Endothelial cell (in vitro differentiated cells): ENCODE measurements at places on chromosomes 6 and 20.

DNA sequence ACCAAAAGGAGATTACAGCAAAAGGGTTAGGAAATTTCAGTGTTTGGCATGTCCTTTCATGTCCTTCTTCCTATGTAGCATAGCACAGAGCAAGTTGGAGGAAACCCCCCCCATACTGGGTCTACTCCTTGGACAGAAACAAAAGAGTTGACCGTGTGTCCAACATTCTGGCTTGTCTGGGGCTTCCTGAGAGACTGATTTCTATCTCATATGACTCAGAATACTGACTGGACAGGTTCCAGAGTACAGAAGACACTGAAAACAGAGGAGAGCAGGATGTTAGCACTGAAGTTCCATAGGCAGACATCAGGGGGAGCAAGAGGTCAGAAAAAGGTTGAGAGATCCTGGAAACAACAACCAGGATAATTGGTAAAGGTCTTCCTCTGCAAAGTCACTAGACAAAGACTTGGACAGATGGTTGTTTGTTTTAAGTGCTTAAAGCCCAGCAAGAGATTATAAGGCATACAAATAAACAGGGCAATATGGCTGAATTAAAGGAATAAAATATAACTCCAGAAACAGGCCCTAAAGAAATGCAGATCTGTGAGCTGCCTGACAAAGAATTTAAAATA is 48.4 kb downstream of the USP49 start:
- peak; percentile 79 for DNase-seq

GRCh38 chr20:48760403-48760983 is 67.3 kb downstream of the PREX1 start:
- DNase-seq: no peak

DNA sequence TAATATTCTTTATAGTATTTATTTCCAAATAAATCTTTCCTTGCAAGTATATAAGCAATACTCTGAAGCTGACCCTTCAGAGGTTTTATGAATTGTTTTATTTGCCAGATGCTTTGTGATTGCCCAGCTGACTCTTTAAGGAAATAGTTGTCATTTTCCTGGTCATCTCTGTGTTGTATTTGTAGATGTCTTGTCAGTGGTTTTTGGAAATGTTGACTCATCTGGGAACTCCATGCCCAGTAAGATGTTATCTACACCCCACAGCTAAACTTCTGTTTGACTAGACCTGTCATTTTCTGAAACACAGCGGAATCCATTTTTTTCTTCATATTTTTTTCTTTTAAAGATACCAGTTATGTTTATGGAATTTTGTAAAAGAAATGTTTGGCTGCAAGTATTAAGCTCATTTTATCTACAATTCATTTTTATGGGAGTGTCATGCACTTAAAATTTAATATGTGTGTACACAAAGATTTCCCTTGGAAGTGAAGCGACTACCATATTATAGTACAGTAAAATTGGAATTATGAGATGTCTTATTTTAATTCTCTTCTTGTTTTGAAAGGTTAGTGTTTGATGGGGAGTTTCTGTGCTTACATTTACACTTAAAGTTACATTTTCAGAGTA is 491.0 kb downstream of the NKAIN2 start:
- no peak for DNase-seq

DNA sequence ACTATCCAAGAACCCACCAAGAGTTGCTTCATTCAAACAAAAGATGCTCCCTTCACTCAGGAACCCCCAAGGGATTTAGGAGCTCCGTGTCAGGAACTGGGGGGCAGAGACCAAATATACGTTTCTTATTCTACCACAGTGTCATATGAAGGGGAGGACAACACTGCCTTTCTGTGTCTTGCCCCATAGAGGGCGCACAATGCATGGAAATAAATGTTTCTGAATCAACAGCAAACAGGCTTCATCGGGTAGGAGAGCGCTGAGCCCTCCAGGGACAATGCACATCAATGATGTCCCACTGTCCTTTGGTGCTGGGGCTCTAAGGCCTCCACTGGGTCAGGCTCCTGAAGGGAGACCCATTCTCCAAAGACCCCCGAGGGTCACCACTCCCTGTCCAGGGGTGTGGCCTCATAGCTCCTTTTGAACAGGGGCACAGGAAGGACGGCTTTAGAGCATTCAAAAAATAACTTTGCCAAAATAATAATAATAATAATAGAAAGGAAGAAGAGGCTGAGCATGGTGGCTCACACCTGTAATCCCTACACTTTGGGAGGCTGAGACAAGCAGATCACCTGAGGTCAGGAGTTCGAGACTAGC is 31.1 kb downstream of the PLG start:
- DNase-seq: peak; percentile 48

- DNase-seq: no peak
Observed at GRCh38 chr20:3398681-3399252, 8.7 kb downstream of the DNAAF9 start.

GRCh38 chr20:47256668-47257236 is 99.7 kb downstream of the ZMYND8 start:
- no peak for DNase-seq

DNA sequence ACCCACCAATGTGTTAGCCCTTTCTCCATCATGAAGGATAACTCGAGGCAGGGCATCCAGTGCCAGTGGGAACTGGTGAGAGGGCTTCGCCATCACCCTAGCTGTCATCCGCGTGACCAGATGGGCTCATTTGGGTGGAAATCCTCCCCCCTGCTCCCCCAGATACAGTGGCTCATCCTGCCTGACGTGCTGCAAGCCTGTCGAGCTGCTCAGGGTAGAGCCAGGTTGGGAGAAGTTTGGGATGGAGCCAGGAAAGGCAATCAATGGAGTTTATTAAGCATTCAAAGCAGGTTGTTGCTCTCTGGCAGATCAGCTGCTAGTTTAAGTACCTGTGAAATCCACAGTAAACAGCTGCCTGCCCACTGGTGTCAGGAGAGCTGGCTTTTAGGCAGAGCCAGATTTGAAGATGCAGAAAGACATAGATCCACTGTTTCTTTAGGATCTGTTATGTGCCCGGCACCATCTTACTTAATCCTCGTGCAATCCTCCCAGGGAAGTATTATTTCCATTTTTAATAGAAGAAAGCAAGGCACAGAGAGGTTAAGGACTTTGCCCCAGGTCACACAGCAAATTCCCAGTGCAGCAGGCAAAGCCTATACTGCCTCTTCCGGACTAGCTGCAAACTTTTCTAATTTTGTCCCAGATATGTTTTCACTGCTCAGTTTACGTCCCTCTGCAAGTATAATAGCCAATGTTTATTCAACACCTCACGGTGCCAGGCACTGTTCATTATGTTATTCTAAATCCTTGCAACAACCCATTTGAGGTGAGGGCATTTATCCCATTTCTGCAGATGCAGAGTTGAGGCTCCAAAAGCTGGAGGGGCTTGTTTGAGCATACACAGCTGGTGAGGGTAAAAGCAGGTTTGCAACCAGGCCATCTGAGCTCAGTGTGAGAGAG is 54.1 kb upstream of the KCNG1 start:
- DNase-seq: no peak

- DNase-seq: no peak
Observed at GRCh38 chr6:154360476-154360875, 3.9 kb upstream of the IPCEF1 start.

GRCh38 chr6:88983532-88983931 is 20.1 kb upstream of the RNGTT start:
- peak; percentile 48 for DNase-seq

DNA sequence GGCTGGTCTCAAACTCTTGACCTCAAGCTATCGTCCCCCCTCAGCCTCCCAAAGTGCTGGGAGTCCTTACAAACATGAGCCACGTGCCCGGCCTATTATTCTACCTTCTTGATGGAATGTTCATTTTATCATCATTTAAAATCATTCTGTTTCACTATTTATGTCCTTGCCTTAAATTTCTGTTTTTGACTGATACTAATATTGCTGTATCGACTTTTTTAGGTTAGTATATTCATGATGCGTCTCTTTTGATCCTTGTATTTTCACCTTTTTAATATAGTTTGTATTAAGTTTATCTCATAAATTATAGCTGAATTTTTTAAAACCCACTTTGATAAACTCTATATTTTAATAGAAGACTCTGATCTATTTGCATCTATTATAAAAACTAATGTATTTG is 98.4 kb upstream of the STXBP5 start:
- DNase-seq: no peak

DNA sequence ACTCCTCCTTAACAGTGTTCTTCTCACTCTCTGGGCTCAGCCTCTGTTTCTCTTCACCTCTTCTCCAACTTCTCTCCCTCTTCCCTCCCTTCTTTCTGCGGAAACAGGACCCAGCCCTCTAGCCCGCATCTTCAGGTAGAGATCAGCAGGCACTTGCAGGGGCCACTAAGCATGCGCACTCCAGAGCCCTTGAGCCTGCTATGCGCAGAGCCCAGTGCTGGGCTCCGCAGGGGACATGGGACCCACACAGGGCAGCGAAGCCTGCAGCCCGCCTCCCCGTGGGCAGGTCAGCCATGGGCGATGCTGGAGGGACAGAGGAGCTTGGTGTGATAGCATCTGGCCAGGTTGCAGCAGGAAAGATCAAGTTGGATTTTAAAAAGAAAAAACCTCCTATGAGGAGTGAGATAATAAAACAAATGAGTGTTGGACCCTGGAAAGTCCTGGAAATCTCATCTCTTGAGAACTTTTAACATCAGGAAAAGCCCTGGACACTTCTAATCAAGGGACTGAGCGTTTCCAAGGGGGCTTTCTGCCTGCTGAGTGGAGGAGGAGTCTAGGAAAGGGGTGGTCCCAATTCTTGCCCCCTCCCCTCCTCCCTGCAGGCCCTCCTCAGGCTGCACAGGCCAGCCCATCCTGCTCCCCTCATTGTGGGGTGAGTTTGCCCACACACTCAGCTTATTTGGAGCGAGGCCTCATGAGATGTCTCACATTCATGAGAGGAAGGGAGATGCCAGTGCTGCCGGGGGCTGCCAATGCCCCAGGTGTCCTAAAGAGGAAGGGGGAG is 71.9 kb downstream of the MDGA1 start:
- DNase-seq: no peak

- DNase-seq: no peak
Observed at GRCh38 chr6:107448776-107449175, 10.6 kb downstream of the PDSS2 start.
